ENCODE measurements at places on chromosomes 4 and X.

- no peak for DNase-seq
These were observed 85.0 kb downstream of the TEX13C start for GRCh38 chrX:125404667-125405160.

GRCh38 chrX:46965125-46965758 is 53.0 kb downstream of the JADE3 start:
- DNase-seq: no peak

DNA sequence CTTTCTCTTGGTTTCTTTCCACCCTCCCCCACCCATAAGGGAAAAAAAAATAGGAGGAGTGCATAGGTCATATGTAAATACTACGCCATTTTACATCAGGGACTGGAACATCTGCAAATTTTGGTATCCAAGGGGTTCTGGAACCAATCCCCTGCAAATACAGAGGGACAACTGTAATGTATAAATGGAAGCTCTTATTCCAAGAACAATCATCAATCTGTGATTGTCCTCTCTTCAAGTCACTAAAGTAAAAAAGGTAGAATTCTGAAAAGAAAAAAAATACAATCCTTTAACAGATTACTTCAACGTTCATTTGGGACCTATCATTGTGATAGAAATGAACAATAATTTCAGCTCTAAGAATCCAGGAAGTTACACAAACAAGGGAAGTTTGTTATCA is 13.6 kb downstream of the PPA2 start:
- no peak for DNase-seq

- DNase-seq: no peak
These were observed 8.7 kb upstream of the ANAPC4 start for GRCh38 chr4:25368315-25368714.

- no peak for DNase-seq
These were observed 213.6 kb upstream of the VEGFC start for GRCh38 chr4:177006331-177006730.

DNA sequence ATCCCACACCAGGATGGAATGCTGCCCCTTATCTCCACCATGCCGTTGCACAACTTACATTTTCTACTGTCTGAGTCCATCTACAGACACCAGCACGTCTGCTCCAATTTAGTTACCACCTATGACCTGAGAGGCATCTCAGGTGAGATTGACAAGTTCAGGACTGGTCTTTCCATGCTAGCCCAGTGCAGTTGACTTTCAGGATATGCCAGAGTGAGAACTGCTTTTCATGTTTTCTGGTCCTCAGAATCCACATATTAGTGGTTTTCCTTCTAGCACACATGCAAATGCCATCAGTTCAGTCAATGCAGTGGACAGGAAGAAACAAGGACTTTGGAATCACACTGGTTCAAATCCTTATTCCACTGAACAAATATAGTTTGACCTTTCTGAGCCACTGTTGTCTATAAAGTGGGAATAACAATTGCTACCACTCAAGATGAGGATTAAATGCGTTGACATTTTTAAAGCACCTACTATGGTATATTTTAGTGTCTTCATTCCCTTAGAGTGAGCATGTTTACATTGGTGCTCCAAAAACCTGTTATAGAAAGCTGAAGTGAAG is 38.1 kb upstream of the ANXA3 start:
- no peak for DNase-seq

DNA sequence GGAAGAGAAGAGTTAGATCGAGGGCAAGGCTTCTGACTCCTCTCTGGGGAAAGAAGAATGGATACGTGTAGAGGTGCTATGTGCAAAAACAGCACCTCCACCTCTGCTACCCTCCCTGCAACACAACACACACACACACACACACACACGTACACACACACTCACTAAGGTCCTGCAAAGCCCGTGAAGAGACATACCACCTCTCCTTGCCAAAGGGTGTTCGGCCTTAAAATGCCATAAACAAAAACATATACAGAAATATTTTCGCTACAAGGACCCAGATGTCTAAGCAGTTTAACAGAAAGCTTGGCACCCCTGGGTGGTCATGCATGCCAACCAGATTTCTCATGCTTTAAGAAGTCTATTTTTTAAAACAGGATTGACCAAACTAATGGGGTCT is 1.5 kb downstream of the TIFA start:
- no peak for DNase-seq

DNA sequence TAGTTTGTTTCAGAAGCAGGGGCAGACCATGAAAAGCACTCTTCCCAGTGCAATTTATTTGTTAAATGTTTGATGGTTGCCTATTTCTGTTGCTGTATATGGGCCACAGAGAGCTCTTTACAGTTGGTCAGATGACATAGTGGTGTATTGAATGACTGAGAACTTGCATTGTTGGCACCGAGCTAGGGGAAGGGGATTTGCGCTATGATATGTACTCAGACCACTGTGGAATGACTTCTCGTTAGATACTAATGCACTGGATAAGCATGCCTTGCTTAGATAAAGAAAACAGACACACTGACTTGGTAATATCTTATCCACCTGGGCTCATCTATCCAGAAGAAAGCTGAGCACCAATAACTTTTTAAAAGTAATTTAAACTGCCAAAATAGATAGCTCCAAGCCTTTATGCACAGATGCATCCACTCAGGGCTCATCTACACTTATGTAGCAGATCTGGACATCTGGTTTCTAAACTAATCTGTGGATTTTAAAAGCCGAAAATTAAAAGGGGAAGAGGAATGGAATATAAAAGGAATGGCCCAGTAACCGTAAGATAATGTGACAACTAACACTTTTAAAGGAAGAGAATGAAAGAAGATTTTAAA is 132.7 kb downstream of the GATB start:
- DNase-seq: no peak

- no peak for DNase-seq
These were observed 56.4 kb downstream of the EGF start for GRCh38 chr4:109969087-109969486.

GRCh38 chr4:149766135-149766534 is 49.5 kb downstream of the IQCM start:
- DNase-seq: no peak

GRCh38 chr4:124790471-124790870 is 77.9 kb upstream of the ANKRD50 start:
- DNase-seq: no peak

DNA sequence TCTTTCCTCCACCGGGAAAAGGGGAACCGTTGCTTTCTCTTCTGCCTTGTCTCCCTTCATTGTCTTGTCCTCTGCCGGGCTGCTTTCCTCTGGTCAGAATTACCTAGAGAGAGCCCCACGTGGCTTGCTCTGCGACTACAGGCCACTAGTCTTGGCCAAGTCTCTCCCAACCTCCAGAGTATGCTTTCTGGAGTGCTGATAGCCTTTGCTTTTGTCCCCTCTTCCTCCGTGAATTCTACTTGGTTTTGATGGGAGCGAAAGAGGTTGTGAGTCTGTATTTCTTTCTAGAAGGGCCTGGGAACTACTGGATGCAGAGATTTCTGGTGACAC is 5.3 kb upstream of the POU4F2 start:
- DNase-seq: no peak

GRCh38 chr4:24245491-24245820 is 338.9 kb downstream of the DHX15 start:
- no peak for DNase-seq

DNA sequence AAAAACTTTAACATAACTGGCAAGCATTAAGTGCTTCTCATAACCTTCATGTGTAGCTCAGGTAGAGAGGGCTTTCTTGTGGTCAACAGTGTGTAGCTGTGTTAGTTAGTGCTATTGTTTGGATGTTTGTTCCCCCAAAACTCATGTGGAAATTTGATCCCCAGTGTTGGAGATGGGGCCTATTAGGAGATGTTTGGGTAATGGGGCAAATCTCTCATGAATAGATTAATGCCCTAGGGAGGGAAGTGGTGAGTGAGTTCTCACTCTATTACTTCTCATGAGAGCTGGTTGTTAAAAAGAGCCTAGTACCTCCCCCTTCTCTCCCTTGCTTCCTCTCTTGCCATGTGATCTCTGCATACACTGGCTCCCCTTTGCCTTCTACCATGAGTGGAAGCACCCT is 16.5 kb upstream of the SLC25A43 start:
- no peak for DNase-seq

GRCh38 chrX:40391662-40392061 is 189.1 kb upstream of the ATP6AP2 start:
- no peak for DNase-seq

GRCh38 chr4:88138561-88138960 is 19.9 kb downstream of the ABCG2 start:
- no peak for DNase-seq

DNA sequence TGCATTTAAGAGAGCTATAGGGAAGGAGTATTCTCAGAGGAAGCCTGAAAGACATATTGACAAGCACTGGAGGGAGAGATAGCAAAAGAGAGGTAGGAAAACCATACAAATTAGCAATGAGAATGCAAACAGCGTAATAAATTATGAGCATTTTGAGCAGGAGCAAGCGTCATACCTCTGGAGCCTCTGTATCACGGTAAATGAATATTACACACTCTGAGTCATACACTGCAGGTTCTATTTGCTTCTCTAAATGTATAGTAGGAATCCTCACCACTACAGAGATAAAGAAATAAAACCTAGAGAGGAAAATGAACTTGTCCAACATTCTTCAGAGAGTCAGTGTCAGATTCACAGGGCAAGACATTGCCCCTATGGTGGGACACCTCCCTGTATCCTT is 46.4 kb upstream of the GABRE start:
- DNase-seq: no peak

GRCh38 chr4:37243722-37244582 is 591 bp upstream of the NWD2 start:
- DNase-seq: no peak

GRCh38 chr4:126023896-126024295 is 709.1 kb downstream of the FAT4 start:
- no peak for DNase-seq

GRCh38 chr4:83852085-83852451 is 316.2 kb downstream of the GPAT3 start:
- no peak for DNase-seq

DNA sequence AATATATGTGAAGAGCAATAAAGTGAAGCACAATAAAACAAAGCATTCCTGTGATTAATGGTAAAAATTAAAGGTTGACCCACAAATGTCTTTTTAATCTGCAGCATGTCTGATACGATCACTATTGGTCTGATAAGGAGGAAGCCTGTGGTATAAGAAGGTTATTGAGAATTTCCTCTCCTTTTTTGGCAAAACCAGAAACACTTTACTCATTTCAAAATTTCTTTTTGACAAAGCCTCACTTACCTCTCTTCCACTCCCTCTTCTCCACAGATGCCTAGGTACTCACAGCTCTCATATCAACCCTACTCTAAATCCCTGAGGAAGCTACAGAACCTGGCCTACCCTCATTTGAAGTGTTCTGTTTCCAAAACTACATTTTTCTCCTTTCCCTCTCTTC is 56.1 kb downstream of the TSPAN5 start:
- no peak for DNase-seq

- DNase-seq: no peak
These were observed 1460.6 kb upstream of the PCDH7 start for GRCh38 chr4:29259556-29259955.

GRCh38 chr4:5048721-5049120 is 2.6 kb upstream of the STK32B start:
- no peak for DNase-seq

DNA sequence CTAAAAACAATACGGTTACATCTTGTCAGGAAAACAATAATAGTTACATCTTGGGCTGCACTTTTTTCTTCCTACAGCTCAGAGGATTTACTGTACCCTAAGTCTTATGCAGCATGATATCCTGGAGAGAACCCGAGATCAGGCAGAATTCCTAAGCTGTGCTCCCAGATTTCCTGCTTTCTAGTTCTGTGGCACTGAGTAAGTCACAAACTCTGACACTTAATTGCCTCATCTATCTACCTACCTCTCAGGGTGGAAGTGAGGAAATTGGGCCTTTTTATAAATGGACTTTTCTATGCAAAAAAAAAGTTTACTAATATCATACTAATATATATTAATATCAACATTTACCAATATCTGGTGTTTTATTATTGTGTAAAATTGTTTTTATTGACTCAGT is 438.5 kb downstream of the INPP4B start:
- DNase-seq: no peak

- DNase-seq: no peak
These were observed 46.1 kb downstream of the SORCS2 start for GRCh38 chr4:7238300-7238960.

DNA sequence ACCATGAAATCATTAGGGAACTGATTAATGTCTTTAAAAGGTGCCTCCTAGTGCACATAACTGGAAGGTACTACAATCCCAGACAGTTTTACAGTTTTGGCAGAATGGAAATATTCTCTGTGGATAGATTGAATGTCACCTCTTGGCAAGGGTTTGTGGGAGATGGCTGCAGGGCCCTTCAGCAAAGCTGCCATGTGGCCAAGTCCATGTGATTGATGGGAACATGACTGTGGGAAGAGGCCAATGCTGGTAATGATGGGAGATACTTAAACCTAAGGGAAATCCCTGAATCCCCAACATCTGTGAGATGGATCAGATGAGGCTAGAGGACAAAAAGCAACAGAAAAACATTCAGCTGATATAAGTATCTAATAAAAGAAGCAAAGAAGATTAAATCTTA is 493.7 kb downstream of the MAGEE1 start:
- no peak for DNase-seq

- no peak for DNase-seq
These were observed 36.0 kb upstream of the CCNG2 start for GRCh38 chr4:77120886-77121508.

DNA sequence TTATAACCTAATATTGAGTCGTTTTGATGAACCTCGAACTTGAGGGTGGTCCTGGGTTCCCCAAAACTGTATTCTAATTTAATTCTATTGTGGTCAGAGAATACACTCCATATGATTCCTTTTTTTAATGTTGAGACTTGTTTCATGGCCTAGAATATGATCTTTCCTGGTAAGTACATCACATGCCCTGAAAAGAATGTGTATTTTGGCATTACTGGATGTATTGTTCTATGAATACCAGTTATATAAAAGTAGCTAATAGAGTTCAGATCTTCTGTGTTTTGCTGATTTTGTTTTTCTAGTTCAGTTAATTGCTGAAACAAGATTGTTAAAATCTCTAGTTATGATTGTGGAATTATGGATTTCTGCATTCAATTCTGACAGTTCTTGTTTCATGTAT is 18.8 kb downstream of the PRRG1 start:
- DNase-seq: no peak

DNA sequence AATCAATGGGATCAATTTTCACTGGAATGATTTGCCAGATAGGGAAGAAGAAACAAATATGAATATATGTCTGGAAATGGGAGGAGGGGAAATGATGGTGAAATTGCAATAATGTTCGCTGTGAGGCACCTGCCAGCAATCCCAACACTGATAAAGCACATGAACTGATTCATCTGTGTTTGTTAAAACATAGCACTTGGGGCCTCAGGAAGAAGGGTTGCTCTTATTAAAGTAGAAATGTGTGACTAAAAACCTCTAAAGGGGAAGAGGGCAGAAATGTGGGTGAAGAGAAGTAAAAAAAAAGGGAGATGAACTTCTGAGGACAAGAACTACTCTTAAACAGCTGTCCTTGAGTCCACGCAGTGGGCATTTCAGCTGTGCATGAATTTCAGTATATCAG is 101.4 kb downstream of the C4orf51 start:
- no peak for DNase-seq

GRCh38 chr4:113462286-113462685 is 299.3 kb downstream of the CAMK2D start:
- no peak for DNase-seq

GRCh38 chr4:186514271-186514950 is 41.0 kb downstream of the MTNR1A start:
- DNase-seq: no peak
